Stimulated activated CD4-positive, alpha-beta T cell treated with anti-CD3 and anti-CD28 coated beads, Interleukin-1b, Interleukin-23, amount 100 ng/mL, for 1 hour (primary cell): ENCODE measurements at places on chromosomes 3 and 15.

DNA sequence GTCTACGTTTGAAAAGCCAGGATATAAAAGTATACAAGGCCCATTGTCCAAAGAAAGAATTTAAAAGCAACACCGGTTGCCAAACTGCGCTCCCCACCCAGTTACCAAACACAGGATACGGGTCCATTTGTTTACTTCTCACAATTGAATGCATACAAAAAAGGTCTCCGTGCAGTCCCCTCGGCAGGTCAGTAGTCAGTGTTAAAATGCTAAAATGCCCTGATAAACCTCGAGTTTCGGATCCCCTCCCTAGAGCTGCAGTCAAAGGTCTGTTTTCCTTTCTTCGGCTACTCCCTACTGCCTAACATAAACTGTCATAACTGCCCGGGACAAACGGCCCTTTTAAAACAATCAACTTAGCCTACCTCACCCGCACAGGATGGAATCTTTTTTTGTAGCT, 534.6 kb downstream of the FOXP1 start:
- no peak for DNase-seq

DNA sequence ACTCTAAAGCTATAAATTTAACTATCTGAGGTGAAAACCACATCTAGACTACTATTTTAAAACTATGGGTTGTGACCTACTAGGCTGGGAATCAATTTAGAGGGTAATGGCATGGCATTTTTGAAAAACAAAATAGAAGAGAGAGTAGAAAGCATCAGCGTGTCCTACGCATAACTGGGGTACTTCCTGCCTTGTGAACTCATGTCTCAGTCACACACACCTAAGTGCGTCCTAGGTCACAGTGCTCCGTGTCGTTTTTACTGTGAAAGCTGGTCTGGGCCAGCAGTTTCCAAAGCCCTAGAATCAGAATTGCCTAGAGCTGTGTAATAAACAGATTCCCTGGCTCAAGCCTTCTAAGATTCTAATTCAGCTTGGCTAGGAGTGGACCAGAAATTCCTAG, 32.3 kb downstream of the RFT1 start:
- no peak for DNase-seq

GRCh38 chr3:82493858-82494257, 732.4 kb upstream of the GBE1 start:
- DNase-seq = no peak

DNA sequence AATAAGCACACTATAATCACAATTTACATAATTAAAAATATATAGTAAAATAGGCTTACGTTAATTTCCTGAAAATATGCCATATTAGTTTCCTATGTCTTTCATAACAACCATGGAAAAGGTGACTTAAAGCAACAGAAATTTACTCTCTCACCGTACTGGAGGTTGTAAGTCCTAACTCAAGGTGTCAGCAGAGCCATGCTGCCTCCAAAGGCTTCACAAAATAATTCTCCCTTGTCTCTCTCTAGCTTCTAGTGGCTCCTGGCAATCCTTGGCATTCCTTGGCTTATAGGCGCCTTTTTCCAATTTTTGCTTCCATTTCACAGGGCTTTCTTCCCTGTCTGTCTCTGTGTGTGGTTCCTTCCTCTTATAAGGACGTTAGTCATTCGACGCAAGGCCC, 7.6 kb downstream of the SI start:
- no peak for DNase-seq

DNA sequence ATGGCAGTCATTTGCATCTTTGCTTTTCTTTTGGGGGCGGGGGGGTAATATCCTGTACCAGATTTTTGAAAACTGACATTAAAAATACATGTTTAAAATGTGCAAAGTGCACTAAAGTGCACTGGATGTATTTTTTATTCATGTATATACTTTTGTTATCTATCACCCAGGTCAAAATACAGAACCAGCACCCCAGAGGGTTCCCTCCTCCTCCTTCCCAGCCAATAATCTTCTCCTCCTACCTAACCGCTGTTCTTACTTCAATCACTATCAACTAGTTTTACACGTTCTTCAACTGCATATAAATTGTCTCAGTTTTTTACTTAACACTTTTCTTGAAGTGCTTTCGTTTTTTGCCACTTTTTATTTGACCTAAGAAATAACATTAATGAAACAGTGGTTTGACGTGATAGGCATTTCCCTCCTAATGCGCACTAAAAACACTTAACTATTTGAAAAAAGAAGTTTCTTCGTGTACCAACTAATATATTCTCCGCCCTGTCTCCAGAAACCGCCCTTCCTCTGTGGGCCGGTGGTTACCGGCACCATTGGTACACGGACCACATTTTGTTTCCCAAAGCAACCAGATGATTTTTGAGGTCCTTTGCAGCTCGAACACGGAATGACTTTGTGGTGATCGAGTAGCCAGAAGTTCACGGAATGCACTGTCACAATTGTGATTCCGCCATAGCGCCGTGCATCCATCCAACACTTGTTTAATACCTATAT, 836 bp upstream of the AKAP13 start:
- no peak for DNase-seq

GRCh38 chr3:129312671-129313414, 34.2 kb downstream of the HMCES start:
- DNase-seq = no peak

- no peak for DNase-seq
Measured at GRCh38 chr3:141680620-141681389, 57.3 kb upstream of the RNF7 start.

DNA sequence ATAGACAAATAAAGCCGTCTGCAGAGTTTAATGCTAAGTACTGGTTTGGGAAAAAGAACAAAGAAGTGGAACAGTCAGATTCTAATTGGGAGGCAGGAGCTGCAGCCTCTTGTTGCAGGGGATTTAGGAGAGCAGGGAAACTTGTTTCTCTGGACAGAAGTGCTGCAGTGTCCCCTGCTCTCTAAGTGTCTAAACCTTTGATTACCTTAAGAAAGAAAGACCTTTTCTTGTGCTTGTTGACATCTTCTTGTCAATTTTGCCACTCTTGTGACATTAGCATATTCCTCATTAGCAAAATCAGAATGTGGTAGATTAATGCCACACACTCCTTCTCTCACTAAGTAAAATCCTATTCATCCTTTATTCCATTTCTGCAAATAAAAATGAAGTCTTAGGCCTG, 38.8 kb downstream of the TRAT1 start:
- no peak for DNase-seq
